Hepatocyte (in vitro differentiated cells): ENCODE measurements at places on chromosomes 11 and 22. TPM values are rescaled to one million over a fixed set of nuclear protein-coding genes. Genes with fewer than 3 reads are reported as not detected.
A peak's percentile ranks its signal among the peaks of the same experiment; 100 is the strongest.

APOL5 gene
- total RNA-seq = not detected in 2 replicates

MS4A6E gene
- total RNA-seq = not detected in 2 replicates

DNA sequence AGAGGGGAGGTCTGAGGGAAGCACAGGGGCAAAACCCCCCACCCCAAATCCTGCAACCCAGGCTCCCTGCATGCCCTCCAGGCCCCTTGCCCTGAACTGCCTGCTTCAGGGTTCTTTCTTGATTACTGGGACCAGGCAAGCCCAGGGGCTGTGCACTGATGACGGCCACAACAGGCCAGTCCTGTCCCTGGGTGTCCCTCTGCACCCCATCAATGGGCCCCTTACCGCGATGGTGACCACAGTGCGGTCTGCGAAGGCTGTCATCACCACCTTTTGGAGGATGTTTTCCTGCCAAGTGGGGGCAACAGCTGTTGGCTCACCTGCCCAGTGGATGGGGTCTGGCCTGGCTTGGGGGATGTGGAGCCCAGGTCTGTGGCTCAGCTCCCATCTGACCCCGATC lies 5.0 kb upstream of the KCNJ11 start:
- DNase-seq = no peak

NUDT8 gene
- total RNA-seq = 12.9 and 13.6 TPM in 2 replicates

DNA sequence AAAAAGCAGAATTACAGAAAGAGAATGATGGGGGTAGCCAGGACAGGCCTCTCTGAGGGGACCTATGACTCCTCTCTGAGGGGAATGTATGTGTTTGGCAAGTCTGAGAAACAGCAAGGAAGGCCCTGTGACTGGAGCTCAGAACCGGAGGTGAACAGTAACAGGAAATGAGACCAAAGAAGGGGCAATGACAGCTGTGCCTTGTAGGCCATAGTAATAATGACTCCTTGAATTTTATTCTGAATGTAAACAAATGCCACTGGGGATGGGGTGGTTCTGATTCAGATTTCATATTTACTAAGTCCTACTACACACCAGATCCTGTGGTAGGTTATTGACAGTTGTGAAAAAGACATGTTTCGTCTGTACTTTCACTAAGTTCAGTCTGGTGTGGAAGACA lies 52.8 kb upstream of the APOA1 start:
- DNase-seq = no peak

DNA sequence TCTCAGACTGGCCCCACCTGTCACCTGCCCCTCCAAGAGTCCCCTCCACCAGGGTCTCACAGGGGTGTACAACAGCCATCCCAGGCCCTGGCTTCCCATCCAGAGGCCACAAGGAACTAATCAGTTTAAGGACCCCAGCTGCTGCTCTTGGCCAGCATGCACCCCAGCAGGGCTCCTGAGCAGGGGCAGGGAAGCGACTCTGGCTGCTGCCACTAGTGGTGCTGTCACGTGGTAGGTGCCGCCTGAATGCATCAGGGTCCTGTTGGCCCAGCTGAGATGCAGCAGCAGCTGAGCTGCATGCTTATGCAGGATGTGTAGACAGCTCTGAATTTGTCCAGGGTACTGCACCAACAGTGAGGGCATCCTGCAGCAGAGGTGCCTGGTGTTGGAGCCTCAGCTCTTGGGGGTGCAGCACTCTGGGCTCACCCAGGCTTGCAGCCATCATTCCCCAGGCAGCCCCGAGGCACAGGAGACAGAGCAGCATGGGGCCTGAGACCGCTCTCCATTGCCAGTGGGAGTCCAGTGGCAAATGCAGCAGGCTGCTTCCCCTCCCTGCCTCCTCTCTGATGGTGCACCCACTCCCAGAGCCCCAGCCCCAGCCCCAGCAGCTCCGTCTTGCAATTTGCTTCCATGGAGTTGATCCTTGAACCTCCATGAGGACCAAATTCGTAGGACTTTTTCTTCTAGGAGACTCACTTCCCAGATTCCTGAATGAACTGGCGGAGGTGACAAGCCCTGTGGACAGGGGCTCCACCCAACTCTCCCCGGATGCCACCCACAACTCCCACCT lies 98.7 kb downstream of the MPPED1 start:
- DNase-seq = no peak

DTX4 gene
- 26.2 and 27.5 TPM in 2 replicates for total RNA-seq

- no peak for DNase-seq
These were observed 19.6 kb downstream of the GDPD5 start for GRCh38 chr11:75505916-75506692.

DNA sequence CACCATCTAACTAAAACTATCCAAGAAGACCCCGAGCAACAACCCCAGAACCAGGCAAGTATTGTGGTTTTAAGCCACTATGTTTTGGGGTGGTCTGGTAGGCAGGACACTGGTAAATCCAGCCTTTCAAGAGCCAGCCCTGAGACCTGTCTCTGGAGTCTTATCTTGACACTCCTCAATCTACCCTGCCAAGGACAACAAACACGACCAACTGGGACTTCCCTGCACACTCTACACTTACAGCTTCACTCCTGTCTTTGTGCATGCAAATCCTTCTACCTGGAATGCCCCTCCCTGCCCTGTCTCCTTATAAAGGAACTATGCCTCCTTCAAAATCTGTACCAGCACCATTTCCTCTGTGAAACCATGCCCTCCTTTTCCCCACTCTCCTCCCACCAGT lies 107.3 kb downstream of the RPL27A start:
- no peak for DNase-seq

DNA sequence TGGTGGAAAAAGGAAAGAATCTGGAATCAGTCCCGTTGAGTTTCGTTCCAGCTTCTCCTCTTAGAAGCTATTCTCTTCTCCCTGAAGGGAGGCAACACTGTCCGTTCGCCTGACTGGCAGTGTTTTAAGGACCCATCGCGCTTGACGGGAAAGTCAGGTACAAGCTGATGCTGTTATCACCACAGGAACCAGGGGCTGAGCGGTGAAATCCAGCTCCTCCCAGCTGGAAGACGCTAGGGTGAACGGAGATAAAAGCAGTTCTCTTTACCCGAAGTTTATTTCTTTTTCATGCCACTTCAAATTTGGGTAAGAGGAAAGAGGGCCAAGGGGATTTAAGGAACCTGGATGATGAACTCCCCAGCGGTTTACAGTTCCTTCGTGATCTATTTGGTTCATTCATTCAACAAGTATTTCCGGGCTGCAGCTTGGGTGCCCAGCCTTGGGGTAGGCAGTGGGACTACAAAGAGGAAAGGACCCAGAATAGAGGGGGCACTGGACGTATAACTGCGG lies 551 bp upstream of the DEUP1 start:
- peak; percentile 23 for DNase-seq

DNA sequence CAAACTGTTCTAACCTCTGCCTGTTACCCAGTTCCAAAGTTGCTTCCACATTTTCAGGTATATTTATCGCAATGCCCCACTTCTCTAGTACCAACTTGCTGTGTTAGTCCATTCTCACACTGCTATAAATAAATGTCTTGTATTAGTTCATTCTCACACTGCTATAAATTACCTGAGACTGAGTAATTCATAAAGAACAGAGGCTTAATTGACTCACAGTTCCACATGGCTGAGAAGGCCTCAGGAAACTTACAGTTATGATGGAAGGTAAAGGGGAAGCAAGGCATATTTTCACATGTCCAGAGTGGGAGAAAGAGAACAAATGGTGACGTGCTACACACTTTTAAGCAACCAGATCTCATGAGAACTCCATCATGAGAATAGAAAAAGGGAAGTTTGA lies 130.4 kb upstream of the C11orf87 start:
- DNase-seq = no peak

- DNase-seq = no peak
These were observed 52.3 kb downstream of the SLC36A4 start for GRCh38 chr11:93145390-93145915.

IGSF22 gene
- 0.08 TPM in 1 of 2 replicates, not detected in the other for total RNA-seq

OR5A1 gene
- total RNA-seq = not detected in 2 replicates

ACR gene
- total RNA-seq = not detected in 2 replicates
